ENCODE measurements at places on chromosomes 11 and 22.

DNA sequence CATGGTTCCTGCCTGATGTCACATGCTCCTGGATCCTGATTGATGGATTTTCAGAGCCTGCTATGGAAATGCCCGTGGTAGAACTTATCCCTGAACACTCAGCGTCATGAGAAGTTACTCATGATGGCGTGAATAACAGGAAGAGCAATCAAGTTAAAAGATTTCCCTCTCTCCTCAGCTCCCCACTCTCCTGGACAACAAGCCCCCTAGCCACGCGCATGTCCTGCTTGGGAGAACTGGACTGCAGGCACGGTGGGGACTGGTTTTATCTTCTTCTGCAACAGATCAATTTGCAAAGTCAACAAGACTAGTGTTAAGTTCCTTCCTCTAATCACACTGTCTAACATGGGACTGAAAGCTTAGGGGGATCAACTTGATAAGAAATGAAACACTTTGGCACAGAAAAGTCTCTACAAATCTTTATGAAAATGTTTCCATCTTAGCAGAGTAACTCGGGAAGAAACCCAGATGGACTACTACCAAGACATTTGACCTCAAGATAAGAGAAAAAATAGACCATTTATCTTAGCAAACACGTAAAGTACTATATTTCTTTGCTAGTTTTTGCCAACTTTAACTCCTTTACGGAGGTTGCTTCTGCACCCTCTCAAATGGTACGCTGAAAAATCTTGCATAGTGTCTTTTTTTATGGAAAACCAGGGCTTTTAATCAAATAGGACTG lies 27.6 kb downstream of the POU2AF1 start:
- no peak for DNase-seq

GRCh38 chr11:70732881-70733196 lies 334.5 kb downstream of the CTTN start:
- no peak for DNase-seq

GRCh38 chr11:79902493-79902892 lies 461.7 kb upstream of the TENM4 start:
- DNase-seq: no peak

GRCh38 chr11:69449320-69450063 lies 32.0 kb upstream of the LINC01488 start:
- no peak for DNase-seq

DNA sequence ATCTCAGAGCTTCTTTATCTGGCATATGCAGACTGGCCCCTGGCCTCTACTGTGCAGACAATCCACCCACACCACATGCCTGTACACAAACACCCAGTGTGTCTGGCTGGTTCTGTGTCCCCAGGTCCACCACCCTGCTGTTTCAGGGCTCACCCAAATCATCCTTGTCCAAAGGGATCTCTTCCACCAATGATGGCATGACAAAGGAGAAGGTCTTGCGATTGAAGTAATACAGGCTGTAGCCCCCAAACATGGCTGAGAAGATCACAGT lies 1.7 kb downstream of the SLC37A4 start:
- DNase-seq: no peak

DNA sequence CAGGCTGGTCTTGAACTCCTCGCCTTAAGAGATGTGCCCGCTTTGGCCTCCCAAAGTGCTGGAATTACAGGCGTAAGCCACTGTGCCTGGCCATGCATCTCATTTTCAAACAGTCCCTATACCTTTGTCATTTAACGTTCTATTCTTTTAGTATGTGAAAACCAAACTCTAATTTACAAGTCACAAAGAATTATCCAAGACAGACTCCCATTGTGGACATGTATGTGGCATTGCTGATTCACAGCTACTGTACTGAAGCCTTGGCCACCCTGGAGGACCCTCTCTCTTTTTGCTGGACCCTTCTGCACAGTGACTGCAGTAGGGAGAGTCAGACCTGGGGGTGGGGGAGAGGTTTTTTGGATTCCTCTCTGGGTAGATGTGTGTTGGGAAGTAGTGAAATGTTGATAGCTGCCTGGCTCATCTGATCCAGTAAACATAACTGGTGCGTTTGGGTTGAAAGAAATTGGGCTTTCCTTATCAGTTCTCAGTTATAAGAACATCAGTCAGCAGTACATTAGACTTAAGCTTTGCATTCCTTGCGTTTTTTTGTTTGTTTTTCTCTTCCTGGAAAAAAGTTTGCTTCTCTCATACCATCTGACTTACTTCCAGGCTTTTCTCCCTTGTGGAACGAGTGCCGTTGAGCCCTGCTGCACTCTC lies 65.9 kb downstream of the MED15 start:
- DNase-seq: no peak

All from NCI-H2081 treated with DMSO at 0.1 percent for 48 hours (cell line).